NCI-H1930 (cell line): ENCODE measurements at places on chromosomes 2 and 18.

DNA sequence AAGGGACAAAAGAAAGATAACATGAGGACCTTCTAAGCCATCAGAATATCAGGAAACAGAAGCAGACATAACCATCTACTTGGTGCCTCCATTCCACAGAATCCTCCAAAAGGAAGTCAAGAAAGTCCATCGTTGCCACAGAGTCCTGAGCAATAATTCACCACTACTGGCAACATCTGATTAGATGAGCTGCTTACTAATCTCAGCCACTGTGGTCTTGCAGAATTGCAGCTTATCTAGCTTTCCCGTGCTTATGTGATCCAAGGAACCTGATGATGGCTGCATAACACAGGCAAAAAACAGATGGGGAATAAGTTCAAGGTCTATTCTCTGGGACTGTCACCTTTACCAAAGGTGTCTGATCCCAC lies 278.5 kb downstream of the AFF3 start:
- no peak for DNase-seq

DNA sequence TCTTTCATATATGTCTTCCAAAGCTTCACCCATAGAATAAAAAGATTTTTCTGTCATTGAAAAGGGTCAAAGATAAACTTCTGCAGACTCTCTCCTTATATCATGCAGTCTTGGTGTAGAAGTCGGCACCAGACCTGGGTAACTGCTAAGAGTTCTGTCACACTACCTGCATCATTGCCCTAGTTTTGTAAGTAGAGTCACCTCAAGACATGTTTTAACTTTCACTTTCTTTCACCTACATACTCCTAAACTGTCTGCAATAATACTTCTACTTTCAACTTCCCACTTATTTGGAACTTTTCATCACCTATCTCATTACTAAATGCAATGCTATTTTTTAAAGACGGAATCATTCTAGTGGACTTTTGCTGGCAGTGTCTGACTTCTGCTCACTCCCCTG lies 475.6 kb upstream of the VRK2 start:
- no peak for DNase-seq

GRCh38 chr2:219692521-219692920 lies 65.1 kb downstream of the SLC4A3 start:
- DNase-seq: no peak

- DNase-seq: no peak
These were observed 12.9 kb downstream of the FOSL2 start for GRCh38 chr2:28405537-28405936.

GRCh38 chr2:49677227-49677626 lies 522.9 kb upstream of the FSHR start:
- no peak for DNase-seq

DNA sequence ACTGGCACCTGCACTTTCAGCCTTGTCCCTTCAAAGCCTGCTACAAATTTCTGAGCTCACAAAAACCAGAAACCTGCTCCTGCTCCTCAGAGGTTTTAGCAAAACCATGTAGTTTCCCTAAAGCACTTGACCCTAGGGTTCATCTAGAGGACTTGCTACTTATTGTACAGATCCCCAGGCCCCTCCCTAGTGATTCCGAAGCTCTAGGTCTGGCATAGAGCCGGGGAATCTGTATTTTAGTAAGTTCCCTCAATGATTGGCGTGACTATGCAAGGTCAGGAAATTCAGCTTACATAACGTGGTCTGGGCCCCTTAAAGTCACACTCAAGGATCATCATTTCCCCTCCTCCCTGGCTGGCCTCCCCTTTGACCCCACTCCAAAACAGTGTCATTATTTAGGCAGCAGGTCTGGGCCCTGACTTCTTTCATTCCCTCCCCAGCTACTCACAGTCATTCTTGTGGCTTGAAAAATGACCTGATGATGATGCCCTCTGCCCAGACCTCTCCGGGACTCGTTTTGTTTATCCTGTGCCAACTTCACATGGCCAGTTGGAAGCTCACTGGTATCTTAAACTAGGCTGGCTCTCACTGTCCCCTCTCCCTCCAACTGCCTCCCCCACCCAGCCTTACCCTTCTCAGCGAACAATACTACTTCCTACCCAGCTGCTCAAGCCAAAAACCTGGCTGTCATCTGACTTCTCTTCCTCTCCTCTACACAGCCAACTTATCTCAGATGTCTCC lies 36.0 kb downstream of the WDFY1 start:
- DNase-seq: no peak

- no peak for DNase-seq
These were observed 1.4 kb downstream of the CNTNAP5 start for GRCh38 chr2:124026503-124026902.
